Cardiac ventricle fibroblast (primary cell): ENCODE measurements at places on chromosomes 4 and X. TPM values are rescaled to one million over a fixed set of nuclear protein-coding genes. Genes with fewer than 3 reads are reported as not detected.

The TLR7 gene
- not detected in 2 replicates for total RNA-seq

The SPATA18 gene
- total RNA-seq = 11.0 and 16.4 TPM in 2 replicates

The MAGEA6 gene
- not detected in 2 replicates for total RNA-seq

The MAGEE2 gene
- total RNA-seq = not detected in 2 replicates

The MAGEA8 gene
- not detected in 2 replicates for total RNA-seq

The FMR1NB gene
- not detected in 2 replicates for total RNA-seq

The XPNPEP2 gene
- total RNA-seq = 81.5 and 86.4 TPM in 2 replicates

The LONRF3 gene
- 0.50 and 1.8 TPM in 2 replicates for total RNA-seq

The FAM149A gene
- 8.2 and 9.7 TPM in 2 replicates for total RNA-seq

The LGI2 gene
- total RNA-seq = 0.25 and 0.44 TPM in 2 replicates

The AKAP14 gene
- not detected in 2 replicates for total RNA-seq

The GPRIN3 gene
- total RNA-seq = 1.0 and 1.1 TPM in 2 replicates

The XG gene
- 0.73 and 3.2 TPM in 2 replicates for total RNA-seq

The NSUN7 gene
- not detected in 2 replicates for total RNA-seq

The DKK2 gene
- total RNA-seq = not detected in 2 replicates
